ENCODE measurements at places on chromosomes 11 and 22.

GRCh38 chr22:41511521-41511968 lies 32.7 kb downstream of the POLR3H start:
- DNase-seq, result no peak

GRCh38 chr22:48666620-48667019 lies 1161.1 kb downstream of the BRD1 start:
- DNase-seq, result no peak

DNA sequence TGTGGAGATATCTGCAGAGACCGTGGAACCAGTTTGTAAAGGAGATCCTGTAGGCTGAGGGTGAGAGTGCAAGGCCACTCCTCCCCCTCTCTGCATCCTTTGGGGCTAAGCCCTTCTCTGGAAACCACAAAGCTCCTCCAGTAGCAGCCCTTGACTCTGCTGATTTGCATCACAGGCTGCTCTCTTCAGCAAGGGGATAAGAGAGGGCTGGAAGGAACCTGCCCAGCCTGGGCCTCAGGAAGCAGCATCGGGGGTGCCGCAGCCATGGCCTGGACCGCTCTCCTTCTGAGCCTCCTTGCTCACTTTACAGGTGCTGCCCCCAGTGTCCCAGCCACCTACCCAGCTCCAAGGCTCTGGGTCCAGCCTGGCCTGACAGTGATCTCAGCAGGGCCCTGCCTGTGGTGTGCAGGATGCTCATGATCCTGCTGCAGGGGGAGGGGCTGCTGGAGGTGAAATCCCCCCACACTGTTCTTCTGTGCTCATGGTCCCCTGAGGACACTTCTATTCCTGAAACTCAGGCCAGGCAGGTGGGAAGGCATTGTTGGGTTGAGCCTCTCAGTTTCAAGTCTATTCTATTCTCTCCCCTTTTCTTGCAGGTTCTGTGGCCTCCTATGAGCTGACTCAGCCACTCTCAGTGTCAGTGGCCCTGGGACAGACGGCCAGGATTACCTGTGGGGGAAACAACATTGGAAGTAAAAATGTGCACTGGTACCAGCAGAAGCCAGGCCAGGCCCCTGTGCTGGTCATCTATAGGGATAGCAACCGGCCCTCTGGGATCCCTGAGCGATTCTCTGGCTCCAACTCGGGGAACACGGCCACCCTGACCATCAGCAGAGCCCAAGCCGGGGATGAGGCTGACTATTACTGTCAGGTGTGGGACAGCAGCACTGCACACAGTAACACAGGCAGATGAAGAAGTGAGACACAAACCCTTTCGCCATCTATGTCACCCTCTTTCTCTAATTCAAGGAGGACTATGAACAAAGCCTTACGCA lies 68.5 kb upstream of the IGLL5 start:
- DNase-seq, result no peak

DNA sequence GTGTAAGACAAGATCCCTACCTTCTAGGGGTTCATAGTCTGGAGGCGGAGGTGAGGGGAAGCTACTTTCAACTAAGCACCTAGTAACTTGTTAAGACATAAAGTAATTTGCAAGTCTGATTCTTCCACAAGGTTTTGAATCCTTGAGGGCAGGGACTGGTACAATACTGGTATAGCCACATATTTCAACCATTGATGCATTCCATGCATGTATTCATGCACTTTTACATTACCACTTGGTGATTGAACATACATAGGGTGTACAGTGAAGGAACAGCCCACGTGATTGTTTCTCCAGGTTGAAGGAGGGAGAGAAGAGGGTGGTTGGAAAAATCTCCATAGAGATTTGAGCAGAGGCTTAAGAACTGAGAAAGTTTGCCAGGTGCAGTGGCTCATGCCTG lies 62.0 kb upstream of the PAX6 start:
- DNase-seq, result no peak

GRCh38 chr22:29275167-29275566 lies 7.1 kb downstream of the EWSR1 start:
- no peak for DNase-seq

GRCh38 chr11:32630844-32631243 lies 47.2 kb downstream of the EIF3M start:
- no peak for DNase-seq

DNA sequence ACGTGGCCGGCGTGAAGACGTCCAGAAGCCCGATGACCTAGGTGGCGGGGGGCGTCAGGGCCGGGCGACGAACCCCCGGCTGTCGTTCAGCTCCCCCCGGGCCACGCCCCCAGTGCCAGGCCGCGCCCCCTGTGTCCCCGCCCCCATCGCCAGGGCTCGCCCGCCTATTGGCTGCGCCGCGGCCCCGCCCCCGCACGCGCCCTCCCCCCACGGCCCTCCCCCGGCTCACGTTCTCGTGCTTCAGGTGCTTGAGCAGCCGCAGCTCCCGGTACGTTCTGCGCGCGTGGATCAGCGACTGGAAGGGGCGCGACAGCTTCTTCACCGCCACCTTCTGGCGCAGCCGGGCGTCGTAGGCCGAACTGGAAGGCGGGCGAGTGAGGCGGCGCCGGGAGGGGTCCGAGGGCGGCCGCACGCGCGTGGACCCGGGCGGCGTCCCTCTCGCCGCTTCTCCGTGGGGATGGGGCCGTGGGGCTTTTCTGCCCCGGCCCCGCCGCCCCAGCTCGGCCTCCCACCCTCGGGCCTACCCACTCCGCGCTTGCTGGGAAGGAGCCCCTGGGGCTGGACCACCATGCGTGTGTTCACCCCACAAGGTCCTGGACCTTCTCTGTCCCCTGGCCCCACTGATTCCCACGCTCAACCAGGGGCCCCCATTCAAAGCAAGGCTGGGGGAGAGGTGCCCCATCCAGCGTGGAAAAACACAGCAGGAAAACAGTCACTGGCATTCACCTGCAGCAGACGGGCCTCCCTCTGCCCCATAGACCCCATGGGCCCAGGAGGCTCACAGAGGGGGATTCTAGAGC lies 2.4 kb downstream of the MAPK11 start:
- no peak for DNase-seq

DNA sequence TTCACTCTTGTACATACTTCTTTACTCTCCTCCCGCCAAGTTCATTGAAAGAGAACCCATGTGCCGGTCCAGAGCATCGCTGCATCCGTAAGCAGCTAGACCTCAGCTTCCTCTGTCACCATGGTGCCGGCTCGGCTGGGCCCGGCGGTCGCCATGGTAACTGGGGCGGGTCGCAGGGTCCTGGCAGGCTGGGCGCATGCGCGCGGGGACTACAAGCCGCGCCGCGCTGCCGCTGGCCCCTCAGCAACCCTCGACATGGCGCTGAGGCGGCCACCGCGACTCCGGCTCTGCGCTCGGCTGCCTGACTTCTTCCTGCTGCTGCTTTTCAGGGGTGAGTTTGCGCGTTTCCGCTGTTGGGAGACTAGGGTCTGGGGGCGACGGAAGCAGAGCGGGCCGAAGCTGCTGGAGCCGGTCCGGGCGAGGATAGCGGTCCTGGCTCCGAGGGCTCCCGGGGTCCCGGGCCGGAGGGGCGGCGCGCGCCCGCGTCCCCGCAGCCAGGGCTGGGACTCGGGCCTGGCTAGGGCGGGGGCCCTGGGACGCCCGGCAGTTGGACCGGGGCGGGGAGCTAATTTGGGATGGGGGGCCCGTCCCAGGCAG lies at the start of gene JAM3:
Gene JAM3 (plus strand): TSS at position 244 of the 597 bp plus-strand sequence. CDS start 12 bp downstream, at position 256.
- peak; percentile 98 for DNase-seq

DNA sequence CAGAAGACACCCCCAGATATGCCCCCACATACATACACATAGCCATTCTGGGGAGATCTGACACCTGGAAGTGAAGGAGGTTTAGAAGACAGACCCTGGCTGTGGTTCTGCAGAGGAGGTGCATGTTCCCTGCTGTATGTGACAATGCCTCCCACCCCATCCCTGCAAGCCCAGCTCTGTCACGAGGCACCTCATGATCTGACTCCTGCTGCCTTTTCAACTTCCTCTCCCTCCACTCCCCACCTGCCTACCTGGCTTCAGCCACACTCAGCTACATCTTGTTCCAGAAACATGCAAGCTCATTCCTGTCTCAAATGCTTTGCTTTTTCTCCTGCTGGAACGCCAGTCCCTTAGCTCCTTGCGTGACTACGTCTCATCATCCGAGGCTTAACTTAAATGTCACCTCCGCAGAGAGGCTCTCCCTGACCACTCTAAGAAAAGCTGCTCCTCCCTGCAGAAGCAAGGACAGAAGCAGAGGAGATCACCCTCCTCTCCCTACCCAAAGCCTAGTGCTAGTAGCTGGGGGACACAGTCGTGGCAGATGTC lies 114.5 kb downstream of the FEZ1 start:
- peak; percentile 50 for DNase-seq

DNA sequence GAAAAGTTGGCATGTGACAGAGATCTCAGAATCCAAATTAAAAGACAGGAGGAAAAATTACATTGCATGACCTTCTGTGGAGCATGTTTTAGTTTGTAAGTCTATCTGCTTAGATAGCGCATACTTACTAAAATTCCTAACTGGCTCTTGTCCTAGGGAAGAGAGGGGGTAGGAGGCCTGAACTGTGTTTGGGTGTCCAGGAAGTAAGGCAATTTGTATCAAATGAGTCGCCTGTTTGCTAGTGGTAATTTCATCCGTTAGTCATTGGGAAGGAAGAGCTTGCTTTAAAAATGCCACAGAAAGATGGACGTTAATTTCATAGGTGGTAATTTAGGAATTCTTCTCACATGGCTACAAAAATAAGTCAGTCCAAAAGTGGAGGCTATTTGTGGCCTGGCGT lies 18.5 kb downstream of the GRK3 start:
- no peak for DNase-seq

DNA sequence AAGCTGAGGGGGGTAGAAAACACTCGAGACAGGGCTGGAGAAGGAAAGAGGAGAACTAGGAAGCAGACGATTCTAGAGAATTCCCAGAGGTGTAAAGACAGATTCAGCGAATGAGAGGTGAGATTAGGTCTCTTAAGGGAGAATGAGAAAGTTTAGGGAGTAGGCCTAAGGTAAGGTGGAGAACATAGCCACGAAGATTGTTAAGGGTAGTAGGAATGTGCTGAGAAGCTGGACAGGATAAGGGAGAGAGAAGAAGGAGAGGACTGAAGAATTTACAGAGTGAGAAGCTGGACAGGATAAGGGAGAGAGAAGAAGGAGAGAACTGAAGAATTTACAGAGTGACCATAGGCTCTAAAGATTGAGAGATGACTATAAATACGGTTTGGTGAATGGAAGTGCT lies 908 bp downstream of the PPME1 start:
- DNase-seq, result no peak

All from posterior vena cava (tissue), 2 donors.